ENCODE measurements at places on chromosomes 16 and 17.

DNA sequence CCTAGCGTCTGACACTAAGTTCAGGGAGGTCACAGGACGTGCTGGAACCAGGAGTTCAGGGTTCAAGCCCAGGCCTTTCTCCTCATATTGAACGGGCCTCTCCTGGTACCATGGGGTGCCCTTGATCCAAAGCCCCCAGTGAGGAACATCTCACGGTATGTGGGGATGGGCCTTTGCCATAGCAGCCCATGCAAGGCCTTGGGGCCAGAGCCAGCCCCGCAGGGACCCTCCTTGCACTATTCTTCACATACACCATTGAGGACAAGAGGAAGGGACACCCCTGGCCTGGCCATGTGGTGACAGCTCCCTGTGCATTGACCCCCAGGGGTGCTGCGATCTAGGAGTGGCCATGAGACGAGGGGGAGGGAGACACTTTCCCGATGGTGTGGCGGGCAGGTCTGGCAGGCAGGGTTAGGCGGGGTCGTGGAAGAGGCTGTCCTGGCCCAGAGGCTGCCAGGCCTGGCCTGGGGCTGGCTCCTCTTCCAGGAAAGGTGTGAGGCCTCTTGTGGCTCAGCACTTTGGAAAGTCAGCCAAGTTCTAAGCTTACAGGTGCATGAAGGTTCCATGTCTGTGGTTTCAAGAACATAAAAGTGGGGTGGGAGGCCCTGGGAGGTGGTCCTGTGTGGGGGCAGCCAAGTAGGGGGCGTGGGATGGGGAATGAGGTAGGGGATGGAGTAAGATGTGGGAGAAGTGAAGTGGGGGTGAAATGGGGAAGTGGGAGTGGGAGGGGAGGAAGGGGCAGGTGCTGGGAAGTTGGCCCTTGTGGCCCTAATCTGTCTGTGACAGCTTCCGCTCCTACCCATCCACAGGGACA, 88.7 kb upstream of the CBX4 start:
- DNase-seq, result no peak

DNA sequence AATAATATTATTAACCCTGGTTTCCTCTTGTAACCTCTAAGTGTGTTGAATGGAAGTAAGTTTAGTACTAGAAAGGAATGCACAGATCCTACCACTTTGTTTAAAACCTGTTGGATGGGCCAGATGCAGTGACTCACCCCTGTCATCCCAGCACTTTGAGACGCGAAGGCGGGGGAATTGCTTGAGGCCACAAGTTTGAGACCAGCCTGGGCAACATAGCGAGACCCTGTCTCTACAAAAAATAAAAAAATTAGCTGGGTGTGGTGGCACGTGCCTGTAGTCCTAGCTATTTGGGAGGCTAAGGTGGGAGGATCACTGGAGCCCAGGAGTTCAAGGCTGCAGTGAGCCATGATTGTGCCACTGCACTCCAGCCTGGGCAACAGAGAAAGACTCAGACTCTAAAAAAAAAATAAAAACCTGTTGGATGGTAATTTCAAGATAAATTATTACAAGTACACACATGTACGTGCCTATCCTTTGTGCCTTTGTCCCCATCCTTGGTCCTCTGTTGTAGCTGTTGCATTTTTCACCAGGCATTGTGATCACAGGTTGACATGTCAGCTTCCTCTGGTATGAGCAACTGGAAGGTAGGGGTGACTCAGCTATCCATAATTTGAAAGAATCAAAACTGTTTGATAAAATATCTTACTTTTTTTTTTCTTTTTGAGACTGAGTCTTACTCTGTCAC, 30.7 kb upstream of the METTL9 start:
- DNase-seq, result no peak

- DNase-seq, result no peak
Measured at GRCh38 chr17:74298778-74299177, 24.7 kb downstream of the DNAI2 start.

GRCh38 chr16:86880316-86881117, 302.2 kb downstream of the FOXL1 start:
- no peak for DNase-seq

- DNase-seq, result no peak
Measured at GRCh38 chr16:635573-636205, 416 bp downstream of the METTL26 start.

DNA sequence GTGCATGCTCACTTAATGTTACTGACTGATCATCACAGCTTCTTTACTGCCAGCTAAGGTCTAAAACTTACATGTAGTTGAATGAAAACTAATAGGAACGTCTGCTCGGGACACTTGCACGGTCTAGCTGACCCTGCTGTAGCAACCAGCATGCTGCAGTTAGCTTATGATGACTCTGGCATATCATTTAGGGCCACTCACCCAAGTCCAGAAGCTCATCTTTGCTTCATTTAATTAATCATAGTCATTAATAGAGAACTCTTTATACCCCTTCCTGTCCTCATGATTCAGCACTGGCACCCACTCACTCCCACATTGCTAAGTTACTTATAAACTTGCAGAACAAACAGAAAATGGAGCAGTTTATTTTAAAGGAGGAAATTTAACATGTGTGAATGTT, 136.3 kb downstream of the NLK start:
- no peak for DNase-seq

- DNase-seq, result no peak
Measured at GRCh38 chr17:81379523-81379942, 15.7 kb upstream of the BAHCC1 start.

- no peak for DNase-seq
Measured at GRCh38 chr16:72740347-72740746, 307.6 kb downstream of the ZFHX3 start.

DNA sequence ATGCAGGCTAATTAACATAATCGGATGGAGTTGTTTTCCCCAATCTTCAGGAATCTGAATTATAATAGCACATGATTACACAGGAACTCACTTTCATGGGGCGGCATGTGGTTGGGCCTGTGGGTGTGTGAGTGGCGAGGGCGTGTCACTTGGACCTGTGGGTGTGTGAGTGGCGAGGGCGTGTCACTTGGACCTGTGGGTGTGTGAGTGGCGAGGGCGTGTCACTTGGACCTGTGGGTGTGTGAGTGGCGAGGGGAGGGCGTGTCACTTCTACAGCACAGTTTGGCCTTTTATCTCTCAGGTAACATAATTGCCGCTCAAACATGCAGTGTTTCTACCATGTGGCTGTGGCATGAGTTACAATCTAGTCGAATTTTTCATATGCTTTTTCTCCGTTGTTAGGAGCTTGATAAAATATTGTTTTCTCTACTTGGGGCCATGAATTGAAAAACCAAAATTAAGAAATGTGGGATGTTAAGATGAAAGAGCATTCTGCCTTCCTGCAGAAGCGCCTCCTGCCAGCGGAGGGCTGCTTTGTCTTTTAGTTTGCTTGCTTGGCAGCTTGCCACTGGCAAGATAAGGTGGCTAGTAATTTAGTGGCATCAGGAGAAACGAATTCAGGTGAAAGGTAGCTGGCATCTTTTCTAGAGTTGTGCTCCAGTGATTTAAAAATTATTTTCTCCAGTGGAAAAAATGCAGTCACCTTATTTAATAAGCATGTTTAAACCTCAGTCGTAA, 36.2 kb downstream of the USP10 start:
- DNase-seq, result peak; percentile 59

- no peak for DNase-seq
Measured at GRCh38 chr16:90054554-90054953, 22.6 kb downstream of the PRDM7 start.

Measured in cerebellar cortex (tissue), 1 donor.